DMS79 (cell line): ENCODE measurements at places on chromosomes 16 and 17.

DNA sequence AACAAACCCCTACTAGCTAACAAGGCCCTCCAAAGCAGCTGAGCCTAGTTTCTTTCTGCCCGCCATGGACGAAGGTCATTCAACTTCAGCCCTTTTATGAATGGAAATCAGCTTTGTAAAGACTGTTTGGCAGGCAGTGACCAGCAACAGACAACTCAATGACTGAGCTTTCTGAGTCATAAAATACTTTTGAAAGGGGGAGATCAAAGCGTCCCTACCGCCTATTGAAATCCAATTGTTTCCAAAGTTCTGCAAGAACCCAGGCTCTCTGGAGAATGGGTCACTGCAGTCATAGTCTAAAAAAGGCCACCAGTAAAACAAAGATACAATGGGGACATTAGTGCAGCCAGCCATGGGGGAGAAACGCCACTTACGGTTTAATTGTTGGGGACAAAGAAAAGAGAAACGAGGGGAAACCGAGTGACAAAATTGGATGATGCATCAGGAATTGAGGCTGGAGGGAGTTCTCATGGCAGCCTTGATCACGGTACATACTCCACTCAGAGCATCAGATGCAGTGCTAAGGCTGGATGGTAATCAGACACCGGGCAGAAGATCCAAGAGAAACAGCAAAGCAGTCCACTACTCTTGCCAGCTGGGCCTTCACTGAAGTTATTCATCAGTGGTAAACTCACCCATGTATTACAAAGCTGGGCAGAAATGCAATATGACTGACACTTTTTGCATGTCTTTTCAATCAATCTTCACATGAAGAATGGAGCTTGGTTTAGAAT, 9.8 kb downstream of the ADAMTS18 start:
- no peak for DNase-seq

DNA sequence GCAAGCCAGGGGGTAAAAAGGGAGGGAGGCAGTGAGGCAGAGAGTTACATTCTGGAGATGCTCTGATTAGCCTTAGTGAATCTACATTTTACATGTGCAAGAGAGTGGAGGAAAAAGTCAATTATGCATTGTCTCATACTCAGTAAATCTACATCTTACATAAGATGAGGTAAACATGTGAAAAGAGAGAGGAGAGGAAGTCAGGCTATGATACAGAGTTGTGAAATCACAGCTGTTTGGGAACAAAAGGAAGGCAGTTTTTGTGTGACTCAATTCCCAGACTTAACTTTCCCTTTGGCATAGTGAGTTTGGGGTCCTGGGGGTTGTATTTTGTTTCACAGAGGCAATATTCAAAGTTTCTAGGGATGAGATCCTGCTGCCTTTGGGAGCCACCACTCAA, 67.8 kb downstream of the GP2 start:
- no peak for DNase-seq

DNA sequence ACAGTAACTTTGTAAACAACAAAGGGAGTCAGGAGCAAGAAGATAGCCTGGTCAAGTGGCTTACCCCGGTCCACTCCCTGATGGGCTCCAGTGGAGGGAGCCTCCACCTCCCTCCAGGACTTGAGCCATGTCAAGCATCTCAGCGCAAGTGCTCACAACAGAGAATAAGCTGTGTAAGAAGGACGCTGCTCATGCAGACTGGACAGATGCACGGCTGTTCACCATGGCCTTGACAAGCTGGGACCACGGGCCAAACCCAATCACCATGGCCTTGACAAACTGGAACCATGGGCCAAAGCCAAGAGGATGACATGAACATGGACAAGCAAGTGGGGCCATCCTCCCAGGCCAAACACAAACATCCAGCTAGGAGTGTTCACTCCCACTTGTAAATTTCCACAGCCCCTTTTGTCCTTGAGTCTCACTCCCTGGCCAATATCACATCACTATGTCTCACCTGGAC, 3.4 kb upstream of the PITPNM3 start:
- DNase-seq, result no peak

DNA sequence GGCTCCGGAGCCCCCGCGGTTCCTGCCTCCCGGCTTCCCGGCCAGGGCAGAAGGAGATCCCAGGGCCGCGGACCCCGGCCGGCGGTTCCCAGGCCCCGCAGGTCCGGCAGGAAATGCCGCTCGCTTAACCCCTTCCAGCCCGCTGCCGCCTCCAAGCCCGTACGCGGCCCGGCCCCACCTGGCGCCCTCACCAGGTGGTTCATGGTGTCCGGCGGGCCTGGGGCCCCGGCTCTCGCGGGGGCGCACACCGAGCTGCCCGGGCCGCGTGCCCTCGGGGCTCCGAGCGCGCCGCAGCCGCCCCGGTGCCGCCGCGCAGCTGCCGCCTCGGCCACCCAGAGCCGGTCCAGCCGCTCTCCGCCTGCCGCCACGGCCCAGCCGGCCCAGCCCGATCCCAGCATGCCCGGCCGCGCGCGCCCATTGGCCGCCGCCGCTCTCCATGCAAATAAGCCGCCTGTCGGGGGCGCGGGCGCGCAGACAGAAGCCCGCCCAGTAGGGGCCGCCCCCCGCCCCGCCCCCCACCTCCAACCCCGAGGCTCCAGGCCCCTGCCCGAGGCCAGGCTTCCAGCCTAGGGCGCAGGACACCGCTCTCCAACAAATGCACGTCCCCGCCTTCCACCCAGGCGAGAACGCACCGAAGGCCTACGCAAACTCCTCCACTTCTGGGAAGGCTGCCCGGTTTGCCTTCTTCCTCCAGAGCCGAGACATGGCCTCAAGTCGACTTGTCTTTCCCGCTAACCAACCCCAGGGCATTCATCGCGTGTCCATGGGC, at the start of gene BCAR1:
BCAR1 (minus strand) TSS at position 345 of the 769 bp plus-strand sequence; CDS start at position 203, 142 bp downstream.
- DNase-seq, result no peak

DNA sequence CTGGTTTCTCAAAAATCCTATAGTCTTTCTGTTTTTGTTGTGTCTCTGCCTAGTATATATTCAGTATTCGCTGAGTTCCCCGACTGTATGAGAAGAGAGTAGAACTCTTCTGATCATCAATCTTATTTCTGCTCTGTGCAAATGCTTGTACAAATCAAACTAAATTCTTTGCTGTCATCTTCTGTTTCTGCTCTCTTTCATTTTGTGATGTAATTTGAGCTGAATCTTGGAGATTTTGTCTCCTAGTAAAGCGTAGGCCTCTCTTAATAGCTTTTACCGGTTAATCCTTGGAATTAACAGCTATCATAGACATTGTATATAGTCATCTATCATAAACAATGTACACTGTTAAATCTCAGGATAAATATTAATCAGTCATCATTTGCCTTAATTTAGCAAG, 61.9 kb downstream of the OMG start:
- DNase-seq, result no peak

GRCh38 chr17:33116021-33116551, 124.4 kb downstream of the SPACA3 start:
- no peak for DNase-seq

DNA sequence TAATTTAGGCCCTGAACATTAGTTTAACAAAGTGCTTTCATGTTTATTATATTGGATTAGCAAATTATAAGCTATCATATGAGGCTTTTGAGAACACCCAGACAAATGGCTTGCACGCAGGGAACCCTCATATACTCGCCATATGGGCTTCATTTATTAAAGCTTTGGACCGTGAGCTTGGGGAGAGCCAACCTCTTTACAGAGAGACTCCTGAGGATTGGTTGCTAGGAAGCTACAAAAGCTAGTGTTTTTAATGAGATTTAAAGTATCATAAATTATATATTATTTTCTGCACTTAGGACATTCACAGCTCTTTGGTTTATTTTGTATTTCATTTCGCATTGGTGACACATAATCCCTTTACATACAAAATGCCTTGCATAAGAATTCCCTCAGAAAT, 193.8 kb upstream of the TOX3 start:
- no peak for DNase-seq

GRCh38 chr17:15086776-15087295, 178.3 kb downstream of the PMP22 start:
- DNase-seq, result no peak

DNA sequence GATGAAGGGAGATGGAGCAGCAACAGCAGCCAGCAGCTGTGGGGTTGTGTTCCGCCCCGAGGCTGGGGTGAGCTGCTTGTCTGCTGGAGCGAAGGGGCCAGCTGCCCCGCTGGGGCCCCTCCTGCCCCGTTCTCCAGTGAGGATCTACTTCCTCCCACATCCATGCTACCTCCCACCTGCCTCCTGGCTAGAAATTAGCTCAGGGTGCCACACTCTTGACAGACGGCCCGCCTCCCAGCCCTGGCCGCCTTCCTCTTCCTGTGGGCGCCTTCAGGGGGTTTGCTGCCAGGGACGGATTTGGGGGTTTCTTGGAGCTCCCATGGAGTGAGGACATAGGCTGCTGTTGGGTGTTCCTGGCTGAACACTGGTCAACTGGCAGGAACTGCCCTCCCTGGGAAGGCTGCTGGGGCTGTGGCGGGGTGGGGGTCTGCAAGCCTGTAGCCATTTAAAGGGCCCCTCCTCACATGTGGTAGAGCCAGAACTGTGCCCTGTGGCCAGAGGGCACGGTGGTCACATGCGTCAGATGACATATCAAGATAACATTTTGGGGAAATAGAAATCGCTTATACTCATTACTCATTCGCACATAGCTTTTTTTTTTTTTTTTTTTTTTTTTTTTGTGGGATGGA, 13.1 kb downstream of the TBC1D24 start:
- DNase-seq, result no peak

- DNase-seq, result no peak
Observed at GRCh38 chr16:66521951-66522771, 27.8 kb downstream of the TK2 start.

DNA sequence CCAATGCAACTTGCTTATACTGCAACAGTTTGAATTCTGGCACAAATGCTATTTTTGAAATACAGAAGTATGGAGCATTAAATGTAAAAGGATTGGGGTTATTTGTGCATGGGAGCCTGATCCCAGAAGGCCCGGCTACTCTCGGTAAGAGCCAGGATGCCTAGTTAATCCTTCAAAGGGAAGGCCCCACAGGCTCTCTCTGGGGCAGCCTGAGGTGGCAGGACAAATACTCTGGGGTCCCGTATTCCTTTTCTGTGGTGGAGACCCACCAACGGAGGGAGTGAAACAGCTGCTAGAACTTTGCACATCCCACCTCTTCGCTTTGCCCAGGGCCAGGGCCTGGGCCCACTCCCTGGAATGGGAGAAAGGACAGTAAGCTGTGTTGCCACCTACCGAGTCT, 30.4 kb downstream of the ERN1 start:
- no peak for DNase-seq

GRCh38 chr16:52050418-52050817, 496.5 kb downstream of the TOX3 start:
- DNase-seq, result no peak

DNA sequence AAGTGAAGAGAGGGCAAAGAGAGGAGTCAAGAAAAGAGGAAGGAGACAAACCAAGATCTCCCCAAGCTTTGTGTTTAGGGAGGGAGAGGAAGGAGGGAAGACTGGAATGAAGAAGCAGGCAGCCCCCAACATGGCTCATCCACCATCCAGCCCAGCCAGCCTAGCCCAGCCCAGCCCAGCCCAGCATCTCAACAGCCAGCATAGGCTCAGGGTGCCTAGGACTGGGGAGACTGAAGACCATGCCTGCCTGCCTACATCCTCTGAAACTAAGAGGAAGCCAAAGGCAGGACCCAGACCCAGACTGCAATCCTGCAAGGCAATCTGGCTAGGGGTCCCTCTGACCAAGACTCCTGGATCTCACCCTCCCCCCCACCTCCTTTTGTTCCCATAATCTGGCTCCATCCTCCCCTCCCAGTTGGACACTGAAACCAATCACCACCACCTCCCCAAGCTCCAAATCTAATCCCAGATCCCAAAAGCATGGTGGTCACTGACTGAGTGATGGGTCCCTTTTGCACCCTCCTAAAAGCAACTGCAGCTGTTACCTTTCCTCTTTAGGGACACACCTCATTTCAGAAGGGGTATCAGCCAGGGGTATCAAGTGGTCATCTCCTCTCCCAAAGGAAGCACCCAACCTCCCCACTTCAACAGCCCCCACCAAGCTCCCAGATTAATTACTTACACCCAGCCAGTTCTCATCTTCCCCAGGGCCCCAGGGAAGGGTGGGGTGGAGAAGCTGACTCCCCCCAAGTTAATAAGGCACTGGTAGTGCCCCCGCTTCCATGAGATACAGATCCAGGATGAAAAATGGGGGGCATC, 1.2 kb downstream of the HDAC5 start:
- no peak for DNase-seq

DNA sequence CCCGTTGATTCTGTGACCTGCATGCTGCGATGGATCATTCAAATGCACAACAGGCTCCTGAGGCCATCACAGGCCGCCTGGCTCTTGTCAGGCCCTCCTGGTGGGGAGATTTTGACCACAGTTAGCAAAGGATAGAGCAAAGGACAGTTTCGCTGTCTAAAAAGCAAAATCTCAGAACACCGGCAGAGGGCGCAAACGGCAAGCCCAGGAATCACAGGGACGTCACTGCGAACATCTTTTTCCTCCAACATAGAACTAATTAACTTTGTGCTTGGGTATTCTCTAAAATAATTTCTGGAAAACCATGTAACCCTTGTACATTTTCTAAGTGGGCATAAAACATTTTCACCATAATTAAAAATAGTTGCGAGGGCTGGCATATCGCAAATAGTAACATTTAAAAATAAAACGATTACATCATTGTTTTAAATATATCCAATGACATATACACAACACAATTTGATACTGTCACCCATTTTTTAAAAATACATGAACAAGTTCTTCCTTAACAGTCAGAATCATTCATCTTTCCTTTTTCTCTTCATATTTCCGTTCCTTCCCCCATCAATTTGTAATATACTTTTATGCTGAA, 19.7 kb upstream of the SLC47A1 start:
- DNase-seq, result no peak

DNA sequence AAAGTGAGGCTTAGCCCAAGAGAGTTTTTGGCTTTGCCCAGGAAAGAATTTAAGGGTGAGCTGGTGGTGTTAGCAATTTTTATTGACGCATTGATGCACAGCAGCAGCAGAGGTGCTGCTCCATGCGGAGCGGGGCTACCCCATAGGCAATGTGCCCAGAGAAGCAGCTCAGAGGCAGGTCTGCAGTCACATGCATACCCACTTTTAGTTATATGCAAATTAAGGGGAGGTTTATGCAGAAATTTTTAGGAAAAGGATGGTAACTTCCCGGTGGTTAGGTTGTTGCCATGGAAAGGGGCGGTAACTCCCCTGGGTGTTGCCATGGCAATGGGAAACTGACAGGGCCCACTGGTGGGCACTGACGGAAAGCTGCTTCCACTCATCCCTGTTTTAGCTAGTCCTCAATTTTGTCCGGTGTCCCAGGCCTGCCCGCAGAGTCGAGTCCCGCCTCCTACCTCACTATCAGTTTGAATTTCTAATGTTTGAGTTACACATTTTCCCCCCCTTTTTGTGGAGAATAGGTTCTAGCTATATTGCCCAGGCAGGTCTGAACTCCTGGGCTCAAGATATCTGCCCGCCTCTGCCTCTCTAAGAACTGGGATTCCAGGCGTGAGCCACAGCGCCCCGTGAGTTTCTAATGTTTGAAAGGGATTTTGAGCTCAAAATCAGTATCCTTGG, 10.4 kb upstream of the GJD3 start:
- no peak for DNase-seq

GRCh38 chr16:1081734-1082265, 9.3 kb downstream of the SSTR5 start:
- DNase-seq, result no peak

- DNase-seq, result no peak
Observed at GRCh38 chr17:39700148-39700987, 504 bp downstream of the ERBB2 start.
